Activated naive CD8-positive, alpha-beta T cell treated with anti-CD3 and anti-CD28 coated beads, Interleukin-2, amount 50 U/mL, for 16 hours (primary cell): ENCODE measurements at places on chromosomes 3 and 15.
A peak's percentile ranks its signal among the peaks of the same experiment; 100 is the strongest.

- no peak for DNase-seq
These were observed 452.6 kb downstream of the TAFA4 start for GRCh38 chr3:68479779-68480178.

DNA sequence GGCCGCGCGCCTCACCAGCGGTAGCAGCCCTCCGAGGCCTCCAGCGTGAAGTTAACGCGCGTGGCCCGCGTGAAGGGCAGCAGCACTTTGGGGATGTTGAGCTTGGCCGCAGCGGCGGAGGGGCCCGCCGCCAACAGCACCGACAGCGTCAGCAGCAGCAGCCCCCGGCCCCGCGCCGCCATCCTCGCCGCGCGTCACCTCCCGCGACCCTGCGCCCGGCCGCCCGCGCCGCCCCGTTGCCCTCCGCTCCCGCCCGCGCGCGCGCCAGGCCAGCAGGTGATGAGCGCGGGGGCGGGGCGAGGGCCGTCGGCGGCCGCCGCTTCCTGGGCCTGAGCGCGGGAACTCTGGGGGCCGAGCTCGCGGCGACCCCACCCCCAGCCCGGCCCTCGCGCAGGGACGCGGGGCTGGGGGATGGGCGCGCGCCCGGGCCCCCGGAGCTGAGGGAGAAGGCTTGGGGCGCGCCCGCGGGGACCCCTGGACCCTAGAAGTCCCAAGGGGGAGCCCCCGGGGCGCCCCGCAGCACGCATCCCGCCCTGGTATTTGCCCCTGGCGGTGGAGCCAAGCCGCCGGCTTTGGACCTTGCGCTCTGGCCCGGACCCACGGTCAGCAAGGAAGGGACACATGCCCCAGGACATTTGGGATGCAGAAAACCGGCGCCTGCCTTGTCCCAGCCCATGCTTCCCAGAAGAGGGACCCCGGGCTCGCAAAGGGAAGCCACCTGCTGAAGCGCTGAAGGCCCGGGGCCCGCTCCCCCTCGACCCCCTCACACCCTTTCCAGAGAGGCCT lies at the start of gene NUP210:
Gene NUP210, minus strand, starts transcription at position 278 of the 786 bp plus-strand sequence. Its CDS starts 96 bp downstream, at position 182.
- DNase-seq = peak; percentile 8

GRCh38 chr15:69887009-69887408 lies 210.7 kb downstream of the TLE3 start:
- DNase-seq = no peak

DNA sequence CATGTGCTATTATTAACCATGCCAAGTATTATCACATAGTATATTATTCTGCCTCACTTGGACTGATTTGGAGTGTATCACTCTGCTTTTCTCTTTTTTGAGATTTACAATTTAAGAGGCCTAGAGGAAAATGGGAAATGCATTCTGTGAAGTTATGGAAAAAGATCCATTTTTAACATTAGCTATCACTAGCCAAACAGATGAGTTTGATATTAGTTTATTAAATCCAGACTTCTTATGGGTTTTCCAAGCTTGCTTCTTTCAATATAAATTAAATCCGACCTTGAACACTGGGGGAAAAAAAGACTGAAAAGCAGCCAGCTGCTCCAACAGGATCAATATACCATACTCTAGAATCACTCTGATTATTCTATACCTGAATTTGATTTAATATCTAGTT lies 30.1 kb upstream of the PLOD2 start:
- DNase-seq = no peak

GRCh38 chr15:72486144-72486543 lies 12.0 kb downstream of the ARIH1 start:
- DNase-seq = no peak

DNA sequence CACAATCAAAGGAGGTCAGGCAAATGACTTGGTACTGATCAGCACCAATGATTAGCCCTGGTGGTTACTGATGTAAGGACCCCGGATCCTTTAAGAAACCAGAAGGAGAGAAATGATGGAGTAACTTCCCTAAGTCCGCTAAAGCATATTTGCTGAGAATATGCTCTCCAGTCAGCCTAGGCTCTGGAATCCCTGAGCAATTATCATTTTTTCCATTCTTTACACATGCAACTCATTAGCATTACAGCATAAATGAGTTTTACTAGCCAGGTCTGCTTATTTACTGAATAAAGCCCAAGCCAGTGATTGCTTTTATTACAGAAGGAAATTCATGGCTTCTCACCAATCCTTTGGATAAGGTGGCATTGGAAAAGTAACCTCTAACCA lies 139.2 kb upstream of the WNT5A start:
- DNase-seq = no peak

DNA sequence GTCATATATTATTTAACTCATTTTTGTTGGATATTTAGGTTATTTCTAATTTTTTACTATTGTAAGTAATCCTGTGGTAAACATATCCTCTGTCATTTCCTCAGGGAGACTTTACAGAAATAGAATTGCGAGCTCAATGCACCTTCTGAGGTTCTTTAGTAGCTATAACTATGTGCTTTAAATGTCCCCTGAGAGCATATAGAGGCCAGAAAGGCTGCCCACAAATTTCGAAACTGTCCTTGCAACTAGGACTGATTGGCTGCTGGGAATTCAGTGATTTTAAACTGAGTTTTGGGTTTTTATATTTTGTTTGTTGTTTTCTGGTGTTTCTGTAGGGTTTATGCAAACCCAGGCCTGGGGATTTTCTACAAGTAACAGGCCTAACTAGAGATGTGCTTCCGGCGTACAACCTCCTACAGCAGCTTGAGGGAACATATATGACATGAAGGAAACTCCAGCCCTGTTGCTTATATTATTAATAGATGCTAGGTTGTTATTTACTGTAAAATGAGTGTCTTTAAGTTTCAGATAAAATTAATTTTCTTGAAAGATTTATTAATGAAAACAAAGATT lies 29.1 kb upstream of the P4HTM start:
- DNase-seq = no peak

DNA sequence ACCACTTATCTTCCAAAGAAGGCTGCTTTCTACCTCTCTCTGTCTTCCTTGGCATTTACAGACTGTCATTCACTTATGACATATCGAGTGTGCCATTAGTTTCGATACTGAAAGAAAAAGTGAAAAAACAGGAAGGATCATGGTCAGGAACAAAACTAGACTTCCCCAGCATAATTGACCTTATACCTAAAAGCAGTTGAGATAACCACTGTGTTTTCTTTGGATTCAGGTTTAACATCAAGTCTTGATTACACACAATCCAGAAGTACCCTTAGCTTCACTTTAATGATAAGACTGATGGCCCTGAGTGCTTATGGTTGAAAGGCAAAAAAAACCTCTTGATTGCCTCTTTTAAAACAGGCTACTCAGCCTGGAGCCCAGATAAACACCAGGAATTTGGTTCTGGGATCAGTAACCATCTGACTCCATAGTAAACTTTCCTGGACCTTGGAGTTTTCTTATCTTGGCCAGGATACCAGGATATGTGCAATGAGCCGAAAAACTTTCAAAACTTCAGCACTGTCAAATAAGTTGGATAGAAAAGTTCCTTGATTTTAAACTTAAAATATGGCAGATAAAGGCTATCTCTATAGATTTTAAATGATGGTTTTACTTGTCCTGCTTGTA lies 5.0 kb upstream of the UACA start:
- DNase-seq = no peak

- no peak for DNase-seq
These were observed 86.4 kb upstream of the TTBK2 start for GRCh38 chr15:43006991-43007390.

DNA sequence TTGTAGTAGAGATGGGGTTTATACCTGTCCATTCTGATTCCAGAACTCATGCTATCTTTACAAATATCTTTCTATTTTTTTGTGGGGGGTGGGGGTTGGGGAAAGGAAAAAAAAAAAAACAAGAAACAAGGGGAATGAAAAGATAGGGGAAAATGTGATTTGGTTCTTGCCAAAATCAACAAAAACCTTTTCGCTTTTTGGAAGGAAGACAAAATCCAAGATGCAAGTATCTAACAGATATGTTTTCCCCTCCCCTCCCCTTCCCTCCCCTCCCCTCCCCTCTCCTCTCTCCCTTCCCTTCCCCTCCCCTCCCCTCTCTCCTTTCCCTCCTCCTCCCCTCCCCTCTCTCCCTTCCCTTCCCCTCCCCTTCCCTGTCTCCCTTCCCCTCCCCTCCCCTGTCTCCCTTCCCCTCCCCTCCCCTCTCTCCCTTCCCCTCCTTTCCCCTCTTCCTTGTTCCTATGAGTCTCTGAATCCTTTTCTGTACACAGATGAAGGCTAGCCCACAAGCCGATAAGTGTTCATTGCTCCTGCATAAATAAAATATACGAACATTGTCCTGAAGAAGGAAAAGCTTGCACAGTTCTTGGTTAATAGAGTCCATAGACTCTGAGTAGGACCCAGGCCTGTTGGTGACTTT lies 551.9 kb downstream of the EDEM1 start:
- DNase-seq = no peak

GRCh38 chr3:193344486-193344885 lies 34.1 kb downstream of the ATP13A5 start:
- DNase-seq = no peak

GRCh38 chr3:39406368-39407258 lies at the start of gene RPSA:
Gene RPSA (plus strand): TSS chr3:39406720. CDS start chr3:39407654, 934 bp downstream.
- DNase-seq = peak; percentile 91

GRCh38 chr3:67937498-67938118 lies 283.2 kb upstream of the SUCLG2 start:
- no peak for DNase-seq

- DNase-seq = no peak
These were observed 124.4 kb downstream of the HCN4 start for GRCh38 chr15:73244333-73244732.

DNA sequence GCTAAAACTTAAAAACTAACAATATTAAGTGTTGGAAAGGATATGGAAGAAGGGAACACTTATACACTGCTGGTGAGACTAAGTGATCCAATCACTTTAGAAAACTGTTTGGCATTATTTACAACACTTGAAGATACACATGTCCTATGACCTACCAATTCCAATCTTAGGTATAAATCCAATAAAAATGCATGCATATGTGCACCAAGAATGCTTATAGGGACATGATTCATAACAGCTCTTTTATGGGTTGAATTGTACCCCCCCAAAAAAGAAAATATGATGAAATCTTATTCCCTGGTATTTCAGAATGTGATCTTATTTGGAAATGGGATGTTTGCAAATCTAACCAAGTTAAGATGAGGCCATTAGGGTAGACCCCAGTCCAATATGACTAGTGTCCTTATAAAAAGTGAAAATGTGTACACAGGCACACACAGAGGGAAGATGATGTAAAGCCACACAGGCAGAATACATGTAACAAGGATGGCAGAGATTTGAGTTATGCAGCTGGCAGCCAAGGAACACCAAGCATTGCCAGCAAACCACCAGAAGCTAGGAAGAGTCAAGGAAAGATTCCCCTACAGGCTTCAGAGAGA lies 15.3 kb downstream of the CCR8 start:
- no peak for DNase-seq

- no peak for DNase-seq
These were observed 185.6 kb downstream of the PLCL2 start for GRCh38 chr3:17070161-17070959.

- no peak for DNase-seq
These were observed 43.9 kb upstream of the BHLHE40 start for GRCh38 chr3:4935347-4935746.

DNA sequence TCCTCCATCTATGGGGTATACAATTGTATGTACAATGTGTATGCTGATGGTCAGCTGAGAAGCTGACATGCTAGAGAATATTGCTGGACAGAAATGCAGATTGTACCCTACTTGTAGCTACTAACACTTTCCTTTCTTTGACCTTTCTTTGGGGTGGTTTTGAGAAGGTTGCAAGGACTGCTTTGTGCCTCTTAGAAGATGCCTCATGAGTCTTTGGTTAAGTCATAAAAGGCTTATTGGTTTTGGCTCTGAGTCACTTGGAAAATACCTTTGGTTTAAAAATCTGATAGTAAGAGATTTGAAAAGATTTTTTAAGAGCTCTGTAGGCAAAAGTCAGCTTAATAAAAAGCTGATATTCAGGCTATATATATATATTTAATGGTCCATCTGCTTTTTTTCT lies 71.5 kb downstream of the ZMAT3 start:
- no peak for DNase-seq

DNA sequence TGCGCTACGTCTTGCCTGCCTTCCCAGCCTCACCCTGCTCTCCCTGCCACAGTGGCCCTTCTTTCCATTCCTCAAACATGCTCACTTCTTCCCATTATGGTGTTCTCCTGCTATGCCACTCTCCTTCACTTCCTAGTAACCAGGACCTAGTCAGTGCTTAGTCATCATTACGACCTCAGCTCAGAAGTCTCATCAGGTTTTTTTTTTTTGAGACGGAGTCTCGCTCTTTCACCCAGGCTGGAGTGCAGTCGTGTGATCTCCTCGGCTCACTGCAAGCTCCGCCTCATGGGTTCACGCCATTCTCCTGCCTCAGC lies 149.5 kb downstream of the GREM1 start:
- DNase-seq = no peak

DNA sequence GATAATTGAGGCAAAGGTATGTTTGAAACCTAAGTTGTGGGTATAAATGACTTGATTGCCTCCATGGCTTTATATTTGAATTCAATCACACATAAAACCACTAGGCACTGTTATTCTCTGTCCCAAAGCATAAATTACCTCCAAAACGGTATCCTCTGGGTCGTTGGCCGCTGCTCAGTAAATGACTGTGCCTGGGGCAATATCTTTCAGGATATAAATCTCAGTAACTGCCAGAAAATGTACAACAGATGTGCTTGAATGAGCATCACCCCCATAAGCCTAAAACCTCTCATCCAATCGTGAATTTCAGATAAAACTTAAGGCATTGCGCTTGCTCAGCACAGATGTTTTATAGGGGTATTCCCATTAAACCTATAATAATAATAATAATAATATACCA lies 19.0 kb upstream of the C3orf49 start:
- no peak for DNase-seq

DNA sequence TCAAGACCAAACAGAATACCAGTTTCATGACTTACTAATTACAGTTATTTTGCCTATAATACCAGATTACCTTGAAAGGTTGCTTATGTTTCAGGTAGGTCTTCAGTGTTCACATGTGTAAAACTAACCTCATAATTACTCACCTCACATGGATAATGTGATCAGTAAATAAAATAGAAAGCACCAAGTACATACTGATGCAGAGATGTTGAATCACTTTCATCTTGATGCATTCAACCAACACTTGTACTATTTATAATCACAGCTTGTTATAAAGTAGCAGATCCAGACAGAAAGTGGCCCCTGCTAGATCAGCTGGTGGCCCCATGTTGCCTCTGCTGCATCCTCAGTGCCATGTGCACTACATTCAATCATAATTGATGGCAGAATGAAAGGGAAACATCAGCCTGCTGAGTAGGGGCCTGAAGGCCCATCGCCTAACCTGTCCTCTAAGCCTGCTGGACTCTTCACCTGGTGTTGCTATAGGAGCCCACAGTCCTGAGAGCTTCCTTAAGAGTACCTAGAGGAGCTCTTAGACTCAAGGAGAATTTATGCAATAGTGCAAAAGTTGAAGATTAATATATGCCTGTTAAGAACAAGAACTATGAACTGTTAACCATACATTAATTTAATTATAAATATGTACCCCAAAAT lies 154.3 kb downstream of the PLCL2 start:
- DNase-seq = no peak

- no peak for DNase-seq
These were observed 187.1 kb upstream of the DNAJC19 start for GRCh38 chr3:181176601-181177000.
